ENCODE measurements at places on chromosomes 1 and 21.

DNA sequence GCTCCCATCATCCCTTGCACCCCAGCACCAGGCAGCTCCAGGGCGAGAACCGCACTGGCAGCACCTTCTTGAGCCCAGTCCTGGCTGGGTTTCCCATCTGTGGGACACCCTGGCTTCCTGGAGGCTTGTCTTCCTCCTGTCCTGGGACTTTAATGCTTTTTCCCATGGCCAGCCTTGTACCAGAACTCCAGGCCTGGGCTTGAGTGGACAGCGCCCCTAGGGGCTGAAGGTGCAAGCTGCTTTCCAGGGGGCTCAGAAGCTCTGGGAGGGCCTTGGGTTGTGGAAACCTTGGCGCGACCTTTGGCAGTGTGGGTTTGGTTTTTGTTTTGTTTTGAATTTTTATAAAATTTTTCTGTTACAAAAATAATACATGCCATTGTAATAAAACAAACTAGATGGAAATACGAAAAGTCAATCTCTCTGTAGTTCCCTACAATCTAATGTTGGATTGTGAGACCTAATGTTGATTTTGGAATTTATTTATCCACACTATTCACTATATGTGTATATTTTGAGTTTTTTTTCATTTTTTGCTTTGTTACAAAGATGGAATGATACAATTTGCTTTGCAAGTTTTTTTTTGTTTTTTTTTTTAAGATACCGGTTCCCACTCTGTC lies 33.8 kb upstream of the RPL11 start:
- DNase-seq: peak; percentile 9

- no peak for DNase-seq
These were observed 99.2 kb downstream of the PHTF1 start for GRCh38 chr1:113660088-113660487.

GRCh38 chr1:55049914-55050278 lies 10.5 kb downstream of the PCSK9 start:
- DNase-seq: no peak

DNA sequence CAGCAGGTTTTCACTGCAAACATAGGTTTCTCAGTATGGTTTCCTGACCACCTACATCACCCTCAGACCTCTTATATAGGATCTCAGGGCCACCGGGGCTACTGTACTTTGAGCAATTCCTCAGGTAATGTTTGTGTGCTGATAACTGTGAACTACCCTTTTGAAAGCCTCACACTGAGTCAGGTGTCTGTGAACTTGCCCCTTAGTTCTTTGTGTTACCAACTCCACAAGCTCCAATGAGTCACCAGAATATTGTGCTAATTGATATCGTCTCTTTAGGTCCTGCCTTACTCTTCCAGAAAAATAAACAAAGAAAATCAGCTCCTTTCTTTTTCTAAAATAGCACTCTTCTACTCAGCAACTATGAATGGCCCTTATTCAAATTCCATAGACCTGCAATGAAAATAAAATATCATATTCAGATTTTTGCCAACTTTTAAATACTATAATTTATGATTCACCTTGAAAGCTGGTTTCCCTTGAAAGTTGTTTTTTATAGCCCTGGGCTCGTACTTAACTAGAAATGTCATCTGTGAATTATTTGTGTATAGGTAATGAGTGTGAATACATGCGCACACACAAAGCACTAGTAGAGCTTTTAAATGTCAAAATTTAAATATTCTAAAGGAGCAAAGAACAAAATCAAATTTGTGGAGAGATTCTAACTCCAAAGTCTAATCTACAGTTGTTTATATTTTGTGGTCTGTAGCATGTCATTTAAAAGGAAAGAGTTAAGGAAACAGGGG lies 88.1 kb upstream of the WARS2 start:
- DNase-seq: no peak

DNA sequence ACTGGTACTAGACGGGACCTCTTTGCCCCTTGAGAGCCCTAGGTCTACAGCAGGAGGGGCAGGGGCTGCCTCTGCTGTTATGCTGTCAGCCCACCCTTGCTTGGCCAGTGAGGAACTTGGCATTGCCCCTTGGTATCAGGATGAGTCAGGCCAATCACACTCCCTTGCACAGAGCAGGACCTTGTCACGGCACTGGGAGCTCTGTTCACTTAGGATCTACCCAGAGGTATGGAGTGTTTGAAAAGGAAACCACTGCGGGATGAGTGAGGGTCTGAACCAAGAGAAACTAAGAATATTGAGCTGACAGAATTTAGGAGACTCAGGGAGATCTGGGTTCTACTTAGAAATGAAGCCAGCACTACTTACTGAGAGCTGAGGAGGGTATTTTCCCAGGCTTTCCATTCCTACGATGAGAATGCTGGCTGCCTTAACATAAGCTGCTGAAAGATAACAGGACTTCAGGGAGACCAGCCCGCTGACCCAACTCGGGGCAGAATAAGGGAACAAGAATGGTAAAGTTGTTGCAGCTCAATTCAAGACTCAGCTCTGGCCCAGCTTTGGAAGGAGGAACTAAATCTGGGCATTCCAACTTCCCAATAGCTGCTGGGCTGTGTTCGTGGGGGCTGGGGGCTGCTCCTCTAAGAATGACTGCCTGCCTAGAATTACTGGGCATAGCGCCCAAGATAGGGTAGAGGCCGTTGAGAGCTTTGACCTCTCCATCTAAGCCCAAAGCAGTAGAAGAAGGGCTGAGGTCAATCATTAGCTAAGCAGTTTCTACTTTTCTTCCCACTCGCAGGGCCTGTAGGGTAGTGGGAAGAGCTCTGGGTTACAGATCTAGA lies 1.5 kb downstream of the FABP3 start:
- no peak for DNase-seq

DNA sequence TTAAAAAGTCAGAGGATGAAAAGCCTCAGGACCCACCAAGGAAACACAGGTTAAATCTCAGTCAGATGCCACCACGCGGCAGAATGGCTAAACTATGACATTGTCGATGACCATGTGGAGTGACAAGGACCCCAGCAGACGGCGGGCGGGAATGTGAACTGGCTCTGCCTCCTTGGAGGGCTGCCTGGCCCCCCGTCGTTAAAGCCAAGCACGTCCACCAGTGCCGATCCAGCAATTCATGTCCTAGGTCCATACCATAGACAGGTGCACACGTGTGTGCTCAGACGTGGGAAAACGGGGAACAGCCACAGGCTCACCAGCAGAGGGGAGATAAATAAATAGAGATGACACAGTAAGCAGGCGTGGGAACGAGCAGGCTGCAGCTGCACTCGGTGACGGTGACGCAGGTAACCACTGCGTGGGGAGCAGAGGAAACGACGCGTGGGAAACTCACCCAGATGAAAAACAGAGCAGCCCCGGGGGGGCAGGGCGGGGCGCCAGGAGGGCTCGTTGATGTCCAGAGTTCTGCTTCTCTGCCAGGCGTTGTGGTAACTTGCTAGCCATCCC lies 28.3 kb upstream of the PCBP3 start:
- peak; percentile 75 for DNase-seq

- DNase-seq: no peak
These were observed 34.7 kb downstream of the IFNAR1 start for GRCh38 chr21:33359446-33359845.

- no peak for DNase-seq
These were observed 45.5 kb downstream of the TNFSF4 start for GRCh38 chr1:173161510-173162221.

GRCh38 chr1:206672844-206673758 lies 11.6 kb upstream of the MAPKAPK2 start:
- DNase-seq: no peak

DNA sequence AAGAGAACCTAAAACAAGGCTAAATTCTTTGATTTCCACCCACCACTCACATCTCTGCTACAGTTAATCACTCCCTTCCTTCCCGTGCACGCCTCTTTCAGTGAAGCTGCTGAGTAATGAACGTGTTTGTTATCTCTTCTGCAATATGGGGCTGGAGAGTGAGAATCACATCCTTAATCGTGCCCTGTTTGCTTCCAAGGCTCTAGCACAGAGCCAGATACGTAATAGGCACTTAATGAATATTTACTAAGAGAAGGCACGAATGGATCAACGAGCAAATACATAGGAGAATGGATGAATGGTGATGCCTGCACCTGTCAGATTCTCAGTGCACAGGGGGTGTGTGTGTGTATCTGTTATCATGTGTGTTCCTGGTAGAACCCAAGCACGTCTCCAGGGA lies 22.1 kb upstream of the FAM43B start:
- DNase-seq: no peak

DNA sequence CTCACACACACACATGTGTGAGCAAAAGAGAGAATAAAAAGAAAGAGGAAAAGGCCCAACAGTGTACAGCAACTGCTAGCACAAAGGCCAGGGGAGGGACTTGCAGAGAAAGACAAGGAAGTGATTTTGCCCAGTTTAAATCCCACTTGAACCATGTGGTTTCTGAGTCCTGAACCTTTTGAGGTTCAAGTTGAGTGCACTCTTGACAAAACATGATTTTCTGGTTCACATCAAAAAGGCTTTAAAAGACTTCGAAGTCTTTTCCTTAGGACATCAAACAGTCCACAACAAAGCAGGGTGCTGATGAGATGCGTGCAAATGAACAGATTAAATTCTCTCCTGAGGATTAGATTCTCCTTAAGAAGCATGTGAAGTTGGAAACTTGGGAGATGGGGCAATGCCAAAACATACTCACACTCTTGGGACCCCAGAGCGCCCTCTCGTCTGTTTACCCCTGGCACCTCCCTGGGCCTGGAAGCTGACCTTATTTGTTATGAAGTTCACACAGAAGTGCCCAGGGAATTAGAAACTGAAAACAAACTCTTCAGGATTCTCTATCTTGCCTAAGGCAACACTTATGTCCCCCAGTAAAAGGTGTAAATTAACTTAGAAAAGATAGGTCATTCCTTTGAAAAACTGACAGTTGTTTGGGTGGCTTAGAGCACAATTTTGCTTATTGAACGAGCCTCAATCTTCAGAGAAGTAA lies 31.5 kb downstream of the RNF220 start:
- DNase-seq: no peak

- DNase-seq: no peak
These were observed 95.9 kb downstream of the LMO4 start for GRCh38 chr1:87424541-87424940.

GRCh38 chr1:232629250-232630046 lies 485 bp downstream of the SIPA1L2 start:
- DNase-seq: peak; percentile 27

DNA sequence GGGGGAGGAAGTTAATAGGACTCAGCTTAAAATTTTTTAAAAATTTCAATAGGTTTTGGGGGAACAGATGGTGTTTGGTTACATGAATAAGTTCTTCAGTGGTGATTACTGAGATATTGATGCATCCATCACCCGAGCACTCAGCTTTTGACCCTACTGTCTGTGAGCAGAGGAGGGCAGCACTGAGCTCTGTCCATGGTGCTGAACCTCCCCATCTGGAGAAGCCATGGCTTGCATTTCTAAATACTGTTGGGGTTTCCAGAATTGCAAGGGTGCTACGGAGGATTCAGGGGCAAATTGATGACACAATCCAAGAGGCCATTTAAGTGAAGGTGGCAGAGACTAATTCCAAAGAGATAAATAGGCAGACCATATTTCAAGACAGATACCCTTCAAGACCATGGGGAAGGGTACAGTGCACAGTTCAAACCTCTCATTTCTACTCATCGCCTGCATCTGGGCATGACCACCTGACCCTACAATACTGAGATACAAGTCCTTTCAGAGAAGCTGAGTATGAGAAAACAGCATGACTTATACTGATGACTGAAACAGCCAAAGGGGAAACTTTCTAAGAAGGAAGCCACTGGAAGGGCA lies 17.2 kb downstream of the SYT2 start:
- DNase-seq: peak; percentile 34

- DNase-seq: no peak
These were observed 81.6 kb upstream of the KCNE2 start for GRCh38 chr21:34282223-34282622.

DNA sequence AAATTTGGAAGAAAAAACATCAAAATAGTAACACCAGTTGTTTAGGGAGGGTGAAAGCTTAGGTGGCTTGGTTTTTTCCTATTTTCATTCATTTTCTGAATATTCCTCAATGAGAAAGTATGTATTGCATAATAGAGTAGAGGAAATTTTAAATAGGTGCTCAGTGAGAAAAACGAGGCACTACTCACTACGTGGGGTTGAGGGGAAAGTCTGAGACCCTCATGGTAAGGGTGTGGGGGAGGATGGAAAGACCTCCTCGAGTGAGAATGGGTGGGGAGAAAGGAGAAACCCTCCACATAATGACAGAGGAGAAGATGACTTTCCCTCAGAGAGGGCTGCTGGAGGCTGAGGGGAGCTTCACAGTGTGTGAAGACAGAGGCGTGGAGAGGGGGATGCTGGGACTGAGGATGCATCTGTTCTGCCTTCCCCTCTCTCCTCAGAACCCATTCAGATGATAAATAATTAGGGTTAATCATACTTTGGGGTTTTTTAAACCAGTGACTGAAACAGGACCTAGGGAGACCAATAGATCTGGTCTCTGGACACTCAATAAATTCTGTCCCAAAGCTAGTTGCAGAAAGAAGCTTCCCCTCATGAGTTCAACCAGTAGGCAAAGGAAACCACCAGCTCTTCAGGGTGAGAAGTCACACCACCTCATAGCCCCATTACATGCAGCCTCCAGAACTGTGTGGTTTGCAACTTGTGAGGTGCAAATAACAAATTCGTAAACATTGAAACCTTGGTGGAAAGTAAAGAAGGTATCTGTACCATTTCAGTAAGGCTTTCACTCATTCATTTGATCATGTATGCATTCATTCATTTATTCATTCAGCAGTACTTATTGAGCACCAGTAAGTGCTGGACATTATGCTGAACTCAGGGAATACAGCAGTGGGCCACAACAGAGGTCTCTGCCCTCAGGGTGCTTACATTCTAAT lies 17.1 kb downstream of the SLAMF7 start:
- DNase-seq: no peak

DNA sequence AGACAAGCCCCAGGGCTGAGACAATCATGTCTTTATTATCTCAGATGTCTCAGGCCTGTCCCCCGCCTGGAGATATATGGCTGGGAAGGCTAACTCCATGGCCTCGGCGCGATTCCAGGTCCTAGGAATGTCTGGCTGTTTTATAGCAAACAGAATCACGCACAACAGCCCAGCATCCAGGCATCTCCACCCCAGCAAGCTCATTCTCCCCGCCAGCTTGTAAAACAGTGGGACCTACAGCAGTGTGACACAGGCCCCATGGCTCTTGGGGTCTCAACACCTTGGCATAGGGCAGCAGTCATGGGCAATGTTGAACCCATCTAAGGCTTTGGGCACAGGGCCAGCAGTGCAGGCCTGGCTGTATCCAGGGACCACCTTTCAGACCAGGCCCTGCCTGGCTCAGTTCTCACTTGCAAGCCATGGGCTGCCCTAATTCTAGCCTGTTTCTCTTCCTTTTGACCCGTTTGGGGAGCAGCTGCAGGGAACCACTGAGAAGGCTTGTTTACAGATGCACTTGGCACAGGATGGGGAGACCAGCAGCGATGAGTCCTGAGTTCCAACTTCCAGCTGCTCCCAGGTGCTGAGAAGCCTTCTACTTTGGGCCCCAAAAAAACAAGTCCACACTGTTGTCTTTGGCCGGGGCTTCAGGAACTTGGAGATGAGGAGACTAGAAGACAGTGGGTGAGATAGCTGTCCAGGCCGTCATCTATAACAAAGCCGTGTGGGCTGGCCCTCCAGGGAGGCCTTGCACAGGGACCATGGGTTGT lies 34.4 kb downstream of the WNT4 start:
- no peak for DNase-seq

Data from stimulated activated CD4-positive, alpha-beta T cell treated with anti-CD3 and anti-CD28 coated beads, Interleukin-4, amount 100 ng/mL, for 4 hours (primary cell).